Endodermal cell (in vitro differentiated cells): ENCODE measurements at places on chromosomes 12 and 14. TPM values are rescaled to one million over a fixed set of nuclear protein-coding genes. Genes with fewer than 3 reads are reported as not detected.

Gene P2RX7
- total RNA-seq = not detected in 3 replicates

Gene GZMB
- total RNA-seq = not detected in 2 replicates

Gene RBMS2
- total RNA-seq = 31.9 and 33.8 TPM in 2 replicates

Gene TCL1B
- 0.93 and 0.95 TPM in 2 replicates for total RNA-seq

Gene LRRK2
- total RNA-seq = 1.3 to 1.9 TPM (median 1.4 TPM) in 3 replicates

Gene TMEM30B
- total RNA-seq = 8.6 and 10.1 TPM in 2 replicates

Gene PTPRR
- total RNA-seq = 0.40 and 0.43 TPM in 2 replicates

Gene C1QL4
- 0.33 to 0.38 TPM in 2 of 3 replicates, not detected in the other for total RNA-seq

Gene TOMM20L
- not detected in 3 replicates for total RNA-seq

Gene KRT5
- not detected in 2 replicates for total RNA-seq

Gene WNT1
- not detected in 3 replicates for total RNA-seq

Gene GPR65
- total RNA-seq = not detected in 3 replicates

Gene OR4E1
- total RNA-seq = not detected in 3 replicates

Gene TBC1D30
- total RNA-seq = 1.7 and 1.9 TPM in 2 replicates

Gene TSPAN9
- total RNA-seq = 73.5 and 80.8 TPM in 2 replicates
